ENCODE measurements at places on chromosomes 11 and 22. TPM values are rescaled to one million over a fixed set of nuclear protein-coding genes. Genes with fewer than 3 reads are reported as not detected.

GRCh38 chr11:35118906-35119305, 20.1 kb upstream of the CD44 start:
- DNase-seq: no peak

- DNase-seq: no peak
These were observed 309.1 kb downstream of the SWAP70 start for GRCh38 chr11:9972989-9973388.

DNA sequence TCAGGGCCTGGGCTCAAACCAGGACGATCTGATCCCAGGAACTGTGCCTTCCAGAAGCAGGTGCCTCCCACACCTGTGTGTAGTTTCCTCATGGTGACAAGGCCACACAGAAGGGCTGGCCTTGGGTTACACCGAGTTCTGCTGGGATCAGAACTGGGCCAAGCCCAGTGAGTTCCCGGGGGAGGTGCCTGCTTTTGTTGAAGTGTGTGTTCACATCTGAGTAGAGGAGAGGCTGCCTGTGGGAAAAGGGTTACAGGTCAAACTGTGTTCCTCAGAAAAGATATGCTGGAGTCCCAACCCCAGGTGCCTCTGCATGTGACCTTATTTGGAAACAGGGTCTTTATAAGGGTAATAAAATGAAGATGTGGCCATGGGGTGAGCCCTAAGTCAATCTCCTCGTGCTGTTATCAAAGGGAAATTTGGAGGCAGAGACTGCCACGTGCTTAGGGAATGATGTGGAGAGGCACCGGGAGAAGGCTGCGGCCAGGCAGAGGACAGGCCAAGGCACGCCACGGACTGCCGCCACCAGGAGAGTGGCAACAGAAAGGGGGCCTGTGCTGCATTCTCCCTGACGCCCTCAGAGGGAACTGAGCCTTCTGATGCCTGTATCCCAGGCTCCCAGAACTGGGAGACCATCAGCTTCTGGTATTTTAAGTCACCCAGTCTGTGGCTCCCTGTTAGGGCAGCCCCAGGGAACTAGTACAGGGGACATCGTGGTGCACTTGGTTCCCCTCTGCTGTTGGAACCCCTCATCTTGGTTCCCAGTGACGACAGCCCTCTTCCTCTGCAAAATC, 158.8 kb downstream of the CACNA1I start:
- no peak for DNase-seq

- no peak for DNase-seq
These were observed 606.6 kb downstream of the TBC1D22A start for GRCh38 chr22:47369020-47369419.

GRCh38 chr11:21635394-21636145, 557.3 kb upstream of the ANO5 start:
- no peak for DNase-seq

- DNase-seq: no peak
These were observed 9.1 kb downstream of the ARRB1 start for GRCh38 chr11:75342231-75342918.

- DNase-seq: no peak
These were observed 170.3 kb upstream of the ZBED5 start for GRCh38 chr11:11028017-11028692.

DNA sequence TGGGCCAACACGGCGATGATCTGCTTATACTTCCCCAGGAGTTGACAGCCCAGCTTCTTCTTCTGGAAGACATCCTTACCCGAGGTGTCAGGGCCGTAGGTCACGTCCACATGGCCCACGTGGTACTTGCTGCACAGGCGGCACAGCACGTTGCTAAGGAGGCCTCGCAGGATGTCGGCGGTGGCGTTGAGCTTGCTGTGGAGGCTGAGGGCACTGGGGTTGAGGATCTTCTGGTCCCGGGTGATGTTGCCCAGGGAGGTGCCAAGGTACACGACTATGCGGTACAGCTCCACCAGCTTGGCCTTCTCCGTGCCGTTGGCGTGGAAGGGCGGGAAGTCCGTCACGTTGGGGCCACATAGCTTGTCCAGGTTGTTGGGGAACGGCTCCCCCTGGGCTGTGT, 2.9 kb downstream of the LIF start:
- no peak for DNase-seq

DNA sequence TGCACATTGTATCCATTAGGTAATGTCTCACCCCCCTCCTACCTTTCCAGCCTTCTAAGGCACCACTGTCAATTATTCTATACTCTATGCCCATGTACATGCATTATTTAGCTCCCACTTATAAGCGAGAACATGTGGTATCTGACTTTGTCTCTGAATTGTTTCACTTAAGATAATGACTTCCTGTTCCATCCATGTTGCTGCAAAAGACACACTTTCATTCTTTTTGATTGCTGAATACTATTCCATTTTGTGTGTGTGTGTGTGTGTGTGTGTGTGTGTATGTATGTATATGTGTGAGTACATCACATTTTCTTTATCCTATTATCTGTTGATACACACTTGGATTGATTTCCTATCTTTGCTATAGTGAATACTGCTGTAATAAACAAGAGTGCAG, 84.2 kb downstream of the PGR start:
- no peak for DNase-seq

- no peak for DNase-seq
These were observed 5.7 kb downstream of the CTSD start for GRCh38 chr11:1757861-1758610.

DNA sequence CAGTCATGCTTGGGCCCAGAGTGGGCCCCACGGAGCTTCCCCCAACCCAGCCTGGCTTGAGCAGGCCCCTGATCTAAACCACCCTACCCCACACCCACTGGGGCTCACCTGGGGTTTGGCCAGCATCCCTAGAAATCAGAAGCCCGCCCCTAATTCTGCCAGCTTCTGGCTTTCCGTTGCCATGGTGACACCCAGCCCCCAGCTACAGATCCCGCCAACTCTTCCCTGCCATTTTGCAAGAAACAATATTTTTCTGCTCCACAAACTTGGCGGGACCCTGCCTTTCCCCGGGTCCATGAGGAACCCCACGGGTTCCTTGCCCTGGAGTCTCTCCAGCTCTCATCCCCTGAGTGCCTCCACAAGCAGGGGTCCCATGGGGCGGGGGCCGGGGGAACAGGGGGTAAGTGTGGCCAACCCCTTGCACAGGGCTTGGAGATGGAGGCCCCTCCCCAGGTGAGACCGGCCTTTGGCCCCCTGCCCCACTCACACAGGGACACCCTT, 90.0 kb downstream of the CDKN1C start:
- no peak for DNase-seq

GRCh38 chr11:80559942-80560341, 1119.1 kb upstream of the TENM4 start:
- no peak for DNase-seq

GRCh38 chr11:4684631-4685285, 12.9 kb downstream of the OR51E2 start:
- no peak for DNase-seq

GRCh38 chr22:23531283-23531956, 48.7 kb downstream of the IGLL1 start:
- no peak for DNase-seq

The ABTB2 gene
- total RNA-seq: 5.0 TPM

The PICK1 gene
- total RNA-seq: 29.1 TPM

The CCDC73 gene
- not detected for total RNA-seq

The MUC15 gene
- 0.42 TPM for total RNA-seq

The ASPHD2 gene
- 0.66 TPM for total RNA-seq

The ELF5 gene
- total RNA-seq: not detected

The AQP11 gene
- total RNA-seq: under 0.01 TPM

The SLC37A2 gene
- total RNA-seq: 6.6 TPM

The RIBC2 gene
- total RNA-seq: not detected

The KIF18A gene
- 0.52 TPM for total RNA-seq

The LUZP2 gene
- 0.19 TPM for total RNA-seq
